Lower lobe of right lung (tissue), 2 donors: ENCODE measurements at places on chromosomes 6 and 20. TPM values are rescaled to one million over a fixed set of nuclear protein-coding genes. Genes with fewer than 3 reads are reported as not detected.

- no peak for DNase-seq
Measured at GRCh38 chr6:122736163-122736562, 43.4 kb upstream of the FABP7 start.

DNA sequence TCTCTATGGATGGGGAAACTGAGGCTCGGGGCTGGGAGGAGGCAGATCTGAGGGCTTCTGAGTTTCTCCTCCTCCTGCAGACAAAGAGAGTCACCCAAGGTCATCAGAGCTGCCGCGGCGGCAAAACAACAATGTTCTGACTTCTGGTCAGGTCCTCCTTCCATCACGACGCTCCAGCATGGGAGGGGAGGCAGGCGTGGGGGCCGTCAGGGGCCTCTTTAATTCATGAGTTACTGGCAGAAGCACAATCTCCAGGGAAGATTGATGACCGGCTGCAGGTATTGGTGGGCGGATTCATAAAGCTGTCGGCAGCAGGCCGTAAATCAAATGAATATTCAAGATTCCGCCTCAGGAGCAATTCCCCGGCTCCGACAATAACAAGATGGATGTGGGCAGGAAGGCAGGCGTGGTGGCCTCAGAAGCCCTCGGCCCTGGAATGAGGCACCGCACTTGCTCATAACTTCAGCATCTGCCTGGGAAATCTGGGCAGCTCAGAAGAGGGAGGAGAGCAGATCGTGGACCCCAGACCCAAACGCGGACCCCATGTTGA lies 19.1 kb downstream of the PCK1 start:
- no peak for DNase-seq

- DNase-seq = no peak
Measured at GRCh38 chr6:31096656-31097055, 15.7 kb downstream of the C6orf15 start.

DNA sequence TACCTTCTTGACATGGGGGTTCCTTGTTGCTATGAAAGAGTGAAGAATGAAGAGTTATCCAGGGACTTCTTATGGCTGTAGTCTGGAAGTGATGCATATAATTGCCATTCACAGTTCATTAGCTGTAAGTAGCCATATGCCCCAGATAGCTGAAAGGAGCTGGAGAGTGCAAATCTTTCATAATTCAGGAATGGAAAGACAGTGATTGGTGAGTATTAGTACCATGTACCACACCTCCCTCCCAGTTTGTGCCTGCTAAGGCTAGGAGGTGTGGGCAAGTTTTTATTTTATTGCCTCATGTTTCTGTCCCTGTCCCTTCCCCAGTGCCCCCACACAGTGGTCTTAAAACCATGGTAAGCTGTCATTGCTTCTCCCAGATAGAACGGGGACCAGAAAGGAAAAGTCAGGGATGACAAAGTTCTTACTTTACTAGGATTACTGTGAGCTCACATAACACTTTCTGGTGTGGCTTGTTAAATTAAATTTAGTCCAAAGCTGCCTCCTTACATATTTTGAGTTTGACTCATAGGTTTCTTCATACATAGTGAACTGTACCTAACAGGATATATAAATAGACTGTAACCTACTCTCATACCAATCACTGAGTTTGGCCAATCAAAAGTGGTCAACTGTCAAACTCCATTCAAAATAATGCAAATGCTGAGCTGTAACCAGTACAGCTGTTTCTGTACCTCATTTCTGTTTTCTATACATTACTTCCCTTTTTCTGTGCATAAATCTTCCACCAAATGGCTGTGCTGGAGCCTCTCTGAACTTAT lies 119.4 kb downstream of the RFPL4B start:
- DNase-seq = no peak

GRCh38 chr6:37362101-37362828 lies 8.5 kb downstream of the RNF8 start:
- no peak for DNase-seq

- no peak for DNase-seq
Measured at GRCh38 chr6:47681201-47681990, 17.0 kb upstream of the ADGRF4 start.

- DNase-seq = no peak
Measured at GRCh38 chr6:39855356-39855995, 63.3 kb downstream of the DAAM2 start.

Gene CST5
- not detected for total RNA-seq

DNA sequence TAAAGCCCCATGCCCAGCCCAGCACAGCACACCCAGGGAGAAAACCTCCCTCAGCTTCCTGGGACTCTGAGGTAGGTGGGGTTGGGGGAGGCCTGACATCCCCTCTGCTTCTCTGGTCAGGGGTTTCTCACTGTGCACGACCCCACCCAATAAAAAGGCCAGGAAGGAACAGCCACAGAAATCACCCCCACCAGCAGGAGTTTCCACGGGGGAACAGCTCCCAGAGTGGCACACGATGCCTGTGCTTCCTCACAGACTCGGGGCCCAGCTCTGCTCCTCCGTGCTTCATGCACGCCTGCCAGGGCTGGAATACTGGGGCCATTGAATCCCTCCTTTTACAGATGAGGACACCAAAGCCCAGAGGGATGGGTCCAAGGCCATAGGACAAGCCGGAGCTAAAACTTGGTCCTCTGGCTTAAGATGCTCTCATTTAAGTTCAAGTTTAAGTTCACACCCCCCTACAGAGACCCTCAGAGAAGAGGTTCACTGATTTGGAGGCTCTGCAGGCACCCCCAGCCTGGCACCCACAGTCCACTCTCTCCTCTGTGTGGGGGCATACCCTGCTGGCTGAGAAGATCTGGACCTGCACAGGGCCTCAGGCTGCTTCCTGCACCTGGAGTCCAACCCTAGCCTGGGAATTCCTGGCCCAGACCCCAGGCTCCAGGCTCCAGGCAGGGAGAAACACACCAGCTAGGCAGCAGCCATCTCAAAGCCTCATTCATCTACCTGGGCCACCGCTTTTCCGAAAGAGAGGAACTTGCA lies 14.3 kb downstream of the ACSS1 start:
- peak; percentile 31 for DNase-seq

GRCh38 chr6:2209226-2209809 lies 36.1 kb downstream of the GMDS start:
- DNase-seq = no peak

Gene DSP
- 22.8 TPM for total RNA-seq

Gene NKX2-4
- not detected for total RNA-seq

- no peak for DNase-seq
Measured at GRCh38 chr6:39518221-39518620, 195.7 kb upstream of the KCNK16 start.

- DNase-seq = no peak
Measured at GRCh38 chr6:42392833-42393232, 58.9 kb downstream of the TRERF1 start.

- DNase-seq = no peak
Measured at GRCh38 chr6:167157863-167158262, at the start of gene GPR31. Gene GPR31, minus strand, starts transcription at chr6:167157980. Its CDS starts 149 bp downstream, at chr6:167157831.

- DNase-seq = no peak
Measured at GRCh38 chr6:148375401-148375800, 32.8 kb downstream of the SASH1 start.

GRCh38 chr6:26020329-26021000 lies 57.9 kb downstream of the TRIM38 start:
- peak; percentile 82 for DNase-seq
